Natural killer cell (primary cell): ENCODE measurements at places on chromosomes 2 and 18.

GRCh38 chr2:60070736-60071489, 482.5 kb downstream of the BCL11A start:
- DNase-seq, result no peak

- DNase-seq, result no peak
These were observed 108.4 kb downstream of the TACR1 start for GRCh38 chr2:75090770-75091515.

- DNase-seq, result no peak
These were observed 26.1 kb downstream of the DGUOK start for GRCh38 chr2:73952499-73953446.

- no peak for DNase-seq
These were observed 550 bp downstream of the RAB1A start for GRCh38 chr2:65129286-65129825.

GRCh38 chr2:24515335-24515734, 24.3 kb downstream of the NCOA1 start:
- no peak for DNase-seq

GRCh38 chr2:65432227-65433190, at the start of gene SPRED2:
Gene SPRED2 (minus strand): TSS chr2:65432599. CDS start chr2:65431987, 612 bp downstream.
- DNase-seq, result peak; percentile 85

- DNase-seq, result no peak
These were observed 1640.1 kb upstream of the CELF4 start for GRCh38 chr18:39205565-39206195.

GRCh38 chr2:71464389-71464788, 11.0 kb downstream of the DYSF start:
- no peak for DNase-seq

- DNase-seq, result no peak
These were observed 199.3 kb downstream of the HDAC4 start for GRCh38 chr2:239201531-239201876.

GRCh38 chr2:152894051-152894450, 175.6 kb downstream of the ARL6IP6 start:
- no peak for DNase-seq

- no peak for DNase-seq
These were observed 64.9 kb downstream of the CHST9 start for GRCh38 chr18:27120246-27120645.

DNA sequence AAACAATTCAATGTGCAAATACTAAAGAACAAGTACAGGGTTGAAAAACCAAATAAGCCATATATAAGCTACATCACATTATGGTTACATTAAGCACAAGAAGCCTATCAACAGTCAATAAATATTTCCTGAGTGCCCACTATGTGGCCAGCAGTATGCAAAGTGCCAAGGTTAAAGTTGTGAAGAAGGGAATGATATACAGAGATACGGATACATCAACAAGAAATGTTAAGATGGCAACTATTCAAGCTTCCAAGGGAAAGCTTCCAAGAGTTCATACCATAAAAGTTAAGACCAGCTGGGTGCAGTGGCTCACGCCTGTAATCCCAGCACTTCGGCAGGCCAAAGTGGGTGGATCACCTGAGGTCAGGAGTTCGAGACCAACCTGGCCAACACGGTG, 14.0 kb downstream of the DYM start:
- no peak for DNase-seq

DNA sequence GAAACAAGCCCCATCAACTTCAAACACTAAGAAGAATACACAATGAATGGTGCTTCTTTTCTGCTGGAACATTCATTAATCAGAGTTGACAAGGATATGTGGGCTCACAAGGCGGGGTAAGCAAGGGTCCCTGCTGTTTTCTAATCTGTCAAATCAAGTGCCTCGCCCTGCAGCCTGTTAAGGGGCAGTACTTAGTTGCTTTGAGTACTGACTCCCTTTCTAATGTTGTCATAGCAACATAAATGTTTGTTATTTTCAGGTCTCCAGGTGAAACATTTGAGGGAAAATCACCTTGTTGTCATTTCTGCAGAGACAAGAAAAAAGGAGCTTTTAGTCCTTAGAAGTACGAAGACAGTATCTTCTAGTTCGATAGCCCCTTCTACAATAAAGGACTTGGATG, 284.7 kb upstream of the PKDCC start:
- DNase-seq, result no peak

- no peak for DNase-seq
These were observed 10.0 kb upstream of the CRYBA2 start for GRCh38 chr2:219003267-219003634.

GRCh38 chr18:35740656-35741055, 159.1 kb downstream of the GALNT1 start:
- DNase-seq, result no peak

GRCh38 chr2:142741764-142742269, 135.6 kb upstream of the KYNU start:
- DNase-seq, result no peak

DNA sequence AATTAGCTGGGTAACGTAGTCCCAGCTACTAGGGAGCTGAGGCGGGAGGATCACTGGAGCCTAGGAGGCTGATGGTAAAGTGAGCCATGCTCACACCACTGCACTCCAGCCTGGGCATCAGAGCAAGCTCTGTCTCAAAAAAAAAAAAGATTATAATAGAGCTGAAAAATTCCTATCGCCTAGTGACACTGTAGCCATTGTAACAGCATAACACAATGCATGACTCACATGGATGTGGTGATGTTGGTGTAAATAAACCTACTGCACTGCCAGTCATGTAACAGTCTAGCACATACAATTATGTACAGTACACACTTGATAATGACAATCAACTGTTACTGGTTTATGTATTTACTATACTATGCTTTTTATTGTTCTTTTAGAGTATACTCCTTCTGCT, 39.6 kb downstream of the MGAT4A start:
- peak; percentile 40 for DNase-seq

- no peak for DNase-seq
These were observed 80.9 kb upstream of the NEUROD1 start for GRCh38 chr2:181761175-181761574.

- no peak for DNase-seq
These were observed 121.4 kb upstream of the MGAT5 start for GRCh38 chr2:134132490-134132857.

DNA sequence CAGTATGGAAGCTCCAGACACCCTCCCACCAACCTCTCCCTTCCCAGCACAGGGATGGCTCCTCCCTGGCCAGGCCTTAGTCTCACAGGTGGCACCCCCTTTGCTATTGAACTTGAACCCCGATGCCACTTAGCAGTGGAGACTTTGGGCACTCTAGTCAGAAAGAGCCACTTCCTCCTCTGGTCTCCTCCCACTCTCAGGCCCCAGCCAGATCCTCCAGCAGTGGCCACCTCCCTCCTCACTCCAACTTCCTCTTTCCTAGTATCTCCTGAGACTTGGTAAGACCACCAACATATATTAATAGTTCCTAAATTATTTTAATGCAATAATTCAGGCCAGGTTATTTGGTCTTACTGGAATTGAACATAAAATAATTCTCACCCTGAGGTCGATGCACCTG, 437.2 kb upstream of the ID2 start:
- DNase-seq, result no peak

GRCh38 chr18:62458346-62458745, 64.5 kb upstream of the ZCCHC2 start:
- DNase-seq, result peak; percentile 20

DNA sequence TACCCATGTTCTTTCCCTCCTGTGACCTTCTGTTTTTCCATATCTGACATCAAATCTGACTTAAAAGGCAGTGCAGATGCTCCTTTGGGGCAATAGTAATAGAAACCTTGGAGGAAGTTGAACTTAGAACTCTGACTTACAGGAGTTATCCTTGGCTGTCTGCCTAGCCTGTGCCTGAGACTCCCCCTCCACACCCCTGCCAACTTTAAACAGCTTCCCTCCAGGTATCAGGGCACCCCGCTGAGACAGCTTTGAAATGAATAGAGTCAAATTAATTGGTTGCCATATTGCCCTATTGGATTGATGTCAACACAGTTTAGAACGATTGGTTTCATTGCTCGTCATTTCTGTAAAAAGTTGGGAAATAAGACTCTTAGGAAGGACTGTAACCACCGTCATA, 322.0 kb downstream of the PRKCE start:
- DNase-seq, result no peak

DNA sequence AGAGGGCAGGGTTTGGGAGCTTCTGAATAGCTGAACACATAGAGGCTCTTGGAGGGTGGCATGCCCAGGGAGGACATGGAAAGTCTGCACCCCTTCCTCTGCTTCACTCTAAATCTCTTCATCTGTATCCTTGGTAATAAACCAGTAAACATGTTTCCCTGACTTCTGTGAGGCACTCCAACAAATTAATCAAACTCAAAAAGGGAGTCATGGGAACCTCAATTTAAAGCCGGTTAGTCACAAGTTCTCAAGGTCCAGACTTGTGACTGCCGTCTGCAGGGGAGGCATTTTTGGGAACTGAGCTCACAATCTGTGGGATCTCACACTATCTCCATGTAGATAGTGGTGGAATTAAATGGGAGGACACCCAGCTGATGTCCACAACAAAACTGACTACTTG, 33.1 kb upstream of the STON1 start:
- no peak for DNase-seq

GRCh38 chr2:149466635-149467034, 120.9 kb downstream of the MMADHC start:
- no peak for DNase-seq

- DNase-seq, result no peak
These were observed 372.7 kb upstream of the SOX11 start for GRCh38 chr2:5319493-5319892.

- no peak for DNase-seq
These were observed 152.0 kb downstream of the INSIG2 start for GRCh38 chr2:118240276-118240675.

DNA sequence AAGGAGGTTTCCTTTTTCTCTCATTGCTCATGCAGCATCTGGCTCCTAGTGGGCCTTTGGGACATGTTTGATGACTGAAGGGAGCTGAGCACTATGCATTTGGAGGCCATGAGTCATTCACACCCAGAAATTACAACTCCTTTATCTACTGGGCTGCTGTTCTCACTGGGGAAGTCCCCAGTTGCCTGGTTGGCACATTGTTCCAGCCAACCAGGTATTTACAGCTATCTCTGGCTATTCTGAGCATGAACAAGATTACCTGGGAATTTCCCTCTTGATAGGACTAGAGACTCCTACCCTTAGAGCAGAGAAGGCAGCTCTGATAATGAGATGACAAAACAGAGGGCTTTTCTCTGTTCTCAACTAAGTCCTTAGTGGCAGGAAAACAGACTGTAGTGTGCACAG, 206.5 kb downstream of the SETBP1 start:
- peak; percentile 50 for DNase-seq

GRCh38 chr2:188391354-188391753, 99.7 kb downstream of the GULP1 start:
- DNase-seq, result no peak

- DNase-seq, result no peak
These were observed 9.3 kb upstream of the MPP4 start for GRCh38 chr2:201707753-201708152.

- peak; percentile 38 for DNase-seq
These were observed 21.1 kb upstream of the LYPD6B start for GRCh38 chr2:149017116-149017985.

DNA sequence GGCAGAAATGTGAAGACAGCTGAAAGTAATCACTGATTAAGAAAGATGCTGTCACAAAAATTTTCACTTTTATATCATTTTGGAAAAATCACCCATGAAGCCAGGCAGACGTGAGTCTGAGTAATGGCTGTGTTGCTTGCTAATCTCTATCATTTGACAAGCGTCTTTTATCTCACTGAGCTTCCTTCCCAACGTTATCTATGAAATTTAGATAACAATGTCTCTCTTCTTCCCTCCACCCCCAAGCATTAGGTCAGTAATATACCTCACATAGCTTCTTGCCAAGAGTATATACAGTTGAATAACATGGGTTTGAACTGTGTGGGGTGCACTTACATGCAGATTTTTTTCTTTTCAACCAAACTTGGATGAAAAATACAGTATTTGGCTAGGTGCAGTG, 388.6 kb upstream of the NRXN1 start:
- no peak for DNase-seq

DNA sequence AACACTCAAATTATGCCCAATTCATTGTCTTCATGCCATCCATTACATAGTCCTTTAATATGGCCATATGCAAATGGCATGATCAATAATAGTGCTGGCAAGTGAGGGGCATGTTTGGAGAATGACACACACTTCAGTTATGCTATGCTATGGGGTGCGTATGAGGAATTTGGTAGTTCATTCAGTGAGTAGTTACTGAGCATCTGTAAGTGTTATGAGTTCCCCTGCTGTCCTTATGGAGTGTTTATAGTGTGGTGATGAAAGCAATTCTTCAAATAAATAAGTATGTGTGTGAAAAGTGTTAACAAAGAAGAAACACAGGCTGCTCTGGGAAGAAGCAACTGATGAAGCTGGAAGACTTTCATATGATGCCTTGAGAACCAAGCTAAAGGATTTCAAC, 383.7 kb upstream of the SLC14A2 start:
- DNase-seq, result no peak

DNA sequence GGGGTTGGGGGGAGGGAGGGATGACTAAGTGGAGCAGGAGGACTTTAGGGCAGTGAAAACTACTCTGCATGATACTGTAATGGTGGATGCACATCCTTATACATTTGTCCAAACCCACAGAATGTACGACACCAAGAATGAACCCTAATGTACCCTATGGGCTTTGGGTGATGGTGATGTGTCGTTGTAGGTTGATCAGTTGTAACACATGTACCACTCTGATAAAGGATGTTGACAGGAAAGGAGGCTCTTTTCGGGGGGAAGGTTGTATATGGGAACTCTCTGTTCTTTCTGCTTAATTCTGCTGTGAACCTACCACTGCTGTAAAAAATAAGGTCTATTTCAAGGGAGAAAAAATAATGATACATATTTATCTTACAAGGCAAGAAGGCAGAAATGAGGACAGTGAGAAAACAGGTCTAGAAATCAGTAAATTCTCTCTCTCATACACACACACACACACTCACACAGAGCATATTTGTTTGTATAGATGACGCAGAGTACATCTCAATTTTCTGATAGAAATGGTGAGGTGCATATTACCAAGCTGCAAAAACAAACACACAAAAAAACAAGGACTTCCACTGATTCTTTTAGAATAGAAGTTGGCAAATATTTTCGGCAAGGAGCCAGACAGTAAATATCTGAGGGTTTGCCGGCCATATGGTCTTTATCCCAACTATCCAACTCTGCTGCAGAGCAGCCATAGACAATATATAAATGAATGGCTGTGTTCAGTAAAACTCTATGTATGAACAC, 20.2 kb downstream of the FAM124B start:
- DNase-seq, result no peak

DNA sequence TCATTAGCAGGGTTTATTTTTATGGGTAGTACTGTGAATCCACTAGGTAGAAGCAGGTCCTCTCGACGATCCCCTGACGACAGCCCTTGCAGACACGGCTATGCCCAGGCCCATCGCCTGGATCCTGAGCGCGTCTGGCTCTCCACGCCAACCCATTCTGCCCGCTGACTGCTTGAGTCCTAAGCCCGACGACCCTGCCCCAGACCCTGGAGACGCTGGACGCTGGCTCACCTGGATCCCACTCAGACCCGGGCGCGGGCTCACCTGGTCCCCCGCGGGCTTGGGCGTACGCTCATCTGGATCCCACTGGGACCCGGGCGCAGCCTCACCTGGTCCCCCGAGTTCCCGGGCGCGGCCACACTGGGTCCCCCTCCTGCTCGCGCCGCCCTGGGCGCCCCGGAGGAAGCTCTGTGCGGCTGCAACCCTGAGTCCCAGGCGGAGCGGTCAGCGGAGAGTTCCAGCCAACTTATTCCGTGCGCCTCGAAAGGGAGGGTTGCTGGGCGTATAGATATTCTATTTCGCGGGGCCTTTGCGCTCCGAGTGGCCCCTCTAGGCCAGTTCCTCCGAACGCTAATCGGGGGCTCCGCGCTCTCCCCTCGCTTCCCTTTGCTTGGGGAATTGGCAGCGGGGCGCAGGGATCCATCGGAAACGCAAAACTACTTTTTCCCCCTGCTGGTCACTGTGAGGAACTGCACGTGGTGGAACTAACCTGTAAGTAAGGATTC, 22.4 kb upstream of the RMP24 start:
- peak; percentile 82 for DNase-seq
